ENCODE measurements at places on chromosomes 6 and 20. TPM values are rescaled to one million over a fixed set of nuclear protein-coding genes. Genes with fewer than 3 reads are reported as not detected.
A peak's percentile ranks its signal among the peaks of the same experiment; 100 is the strongest.

GRCh38 chr20:24102749-24103333 is 114.3 kb upstream of the GGTLC1 start:
- no peaks in the 10 kb centered on the region for H3K36me3 ChIP-seq
- no peak overlapping the region for H3K4me3 ChIP-seq
- DNase-seq: no peak
- H3K4me1 ChIP-seq: no peaks in the 10 kb centered on the region
- no peak overlapping the region for H3K27ac ChIP-seq

DNA sequence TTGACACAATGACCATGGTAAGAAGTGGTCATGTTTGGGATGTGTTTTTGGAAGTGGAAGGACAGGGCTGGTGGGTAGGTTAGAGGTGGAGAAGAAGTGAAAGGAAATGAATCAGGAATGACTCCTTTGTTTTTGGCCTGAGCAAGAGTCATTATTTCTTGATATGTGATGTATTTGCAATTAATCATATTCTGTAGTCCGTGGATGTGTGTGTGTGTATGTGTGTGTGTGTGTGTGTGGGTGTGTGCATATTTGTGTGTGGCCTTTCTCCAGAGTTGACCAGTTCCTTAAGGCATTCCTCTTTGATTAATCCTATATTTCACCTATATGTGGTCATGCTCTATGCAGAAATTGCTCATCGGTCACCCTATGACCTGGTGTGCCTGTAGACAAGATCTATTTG is 130.7 kb downstream of the UTRN start:
- no peak overlapping the region for H3K27ac ChIP-seq
- DNase-seq: no peak
- no peaks in the 10 kb centered on the region for H3K36me3 ChIP-seq
- no peaks in the 10 kb centered on the region for H3K4me1 ChIP-seq
- H3K4me3 ChIP-seq: no peak overlapping the region

DNA sequence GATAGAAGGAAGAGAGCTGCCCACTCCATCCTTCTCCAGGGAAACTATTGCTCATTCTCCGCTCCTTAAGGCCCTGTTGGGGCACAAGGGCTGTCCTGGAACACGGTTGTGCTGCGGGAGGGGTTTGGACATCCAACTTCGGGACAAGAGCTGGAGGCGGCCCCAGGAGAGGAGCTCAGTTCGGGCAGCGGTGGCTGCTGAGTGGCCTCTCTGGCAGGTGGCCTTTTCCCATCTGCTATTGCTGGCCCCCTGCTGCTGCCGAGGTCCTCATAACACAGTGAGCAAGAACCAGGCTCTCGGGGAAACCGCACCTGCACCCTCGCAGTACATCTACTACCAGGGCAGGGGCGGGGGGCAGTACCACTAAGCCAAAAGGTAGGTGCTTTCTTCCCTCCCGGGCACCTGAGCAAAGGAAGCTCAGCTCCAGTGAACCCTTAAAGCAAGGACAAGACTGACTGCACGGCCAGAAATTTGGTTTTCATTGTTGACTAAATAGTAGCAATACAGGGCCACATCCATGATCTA is 63.7 kb downstream of the PSMG4 start:
- H3K27ac ChIP-seq: no peak overlapping the region
- H3K36me3 ChIP-seq: no peaks in the 10 kb centered on the region
- DNase-seq: peak; percentile 39
- no peak overlapping the region for H3K4me3 ChIP-seq
- H3K4me1 ChIP-seq: no peaks in the 10 kb centered on the region

- no peaks in the 10 kb centered on the region for H3K27me3 ChIP-seq
- no peaks in the 10 kb centered on the region for H3K36me3 ChIP-seq
- H3K27ac ChIP-seq: no peak overlapping the region
- no peaks in the 10 kb centered on the region for H3K4me1 ChIP-seq
- H3K4me3 ChIP-seq: no peak overlapping the region
Observed at GRCh38 chr20:55522296-55522815, 483.0 kb downstream of the CBLN4 start.

DNA sequence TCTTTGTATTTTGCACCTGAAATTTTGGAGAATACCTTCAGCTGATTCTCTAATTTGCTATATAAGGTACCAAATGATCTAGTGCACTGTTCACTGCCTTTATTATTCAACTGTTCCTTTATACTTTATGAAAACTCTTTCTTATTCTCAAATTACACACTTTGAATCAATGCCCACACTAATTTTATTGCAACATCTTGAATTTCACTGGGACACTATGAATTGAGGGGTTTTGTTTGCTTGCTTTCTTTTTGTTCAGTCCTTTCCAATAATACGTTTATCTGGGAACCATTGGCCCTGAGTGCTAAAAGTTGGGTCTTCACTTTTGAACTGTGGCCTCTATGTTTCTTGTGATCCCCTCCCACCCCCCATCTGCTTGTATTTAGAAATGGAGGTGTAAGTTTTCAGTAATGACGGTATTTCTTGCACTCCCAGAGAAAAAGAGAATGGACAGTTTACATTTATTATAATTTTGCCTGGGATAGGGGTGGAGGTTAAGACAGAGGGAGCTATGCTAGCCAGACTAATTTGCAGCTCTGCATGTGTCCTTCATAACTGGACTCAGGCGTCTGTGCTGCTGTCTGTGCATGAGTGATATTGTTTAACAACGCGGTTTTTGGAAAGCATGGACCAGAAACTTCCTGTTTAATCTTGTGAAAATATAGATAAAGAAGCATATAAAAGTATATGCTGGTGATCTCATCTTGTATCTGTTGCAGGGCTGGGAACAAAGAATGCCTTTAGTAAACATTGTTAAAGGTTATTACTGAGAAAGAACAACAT is 98.1 kb downstream of the DNAH8 start:
- H3K4me1 ChIP-seq: no peaks in the 10 kb centered on the region
- DNase-seq: no peak
- H3K27ac ChIP-seq: no peak overlapping the region
- H3K4me3 ChIP-seq: no peak overlapping the region
- H3K27me3 ChIP-seq: peaks cover 24% of the 10 kb centered on the region
- H3K36me3 ChIP-seq: no peaks in the 10 kb centered on the region

GRCh38 chr20:43322851-43323250 is 133.1 kb upstream of the PTPRT start:
- H3K27me3 ChIP-seq: no peaks in the 10 kb centered on the region
- H3K36me3 ChIP-seq: no peaks in the 10 kb centered on the region
- DNase-seq: no peak
- no peak overlapping the region for H3K4me3 ChIP-seq

Gene OLIG3
- total RNA-seq: not detected

Gene VGLL2
- not detected for total RNA-seq
